RPMI7951 (cell line): ENCODE measurements at places on chromosomes 4 and X. TPM values are rescaled to one million over a fixed set of nuclear protein-coding genes. Genes with fewer than 3 reads are reported as not detected.

The S100P gene
- not detected in 2 replicates for total RNA-seq

DNA sequence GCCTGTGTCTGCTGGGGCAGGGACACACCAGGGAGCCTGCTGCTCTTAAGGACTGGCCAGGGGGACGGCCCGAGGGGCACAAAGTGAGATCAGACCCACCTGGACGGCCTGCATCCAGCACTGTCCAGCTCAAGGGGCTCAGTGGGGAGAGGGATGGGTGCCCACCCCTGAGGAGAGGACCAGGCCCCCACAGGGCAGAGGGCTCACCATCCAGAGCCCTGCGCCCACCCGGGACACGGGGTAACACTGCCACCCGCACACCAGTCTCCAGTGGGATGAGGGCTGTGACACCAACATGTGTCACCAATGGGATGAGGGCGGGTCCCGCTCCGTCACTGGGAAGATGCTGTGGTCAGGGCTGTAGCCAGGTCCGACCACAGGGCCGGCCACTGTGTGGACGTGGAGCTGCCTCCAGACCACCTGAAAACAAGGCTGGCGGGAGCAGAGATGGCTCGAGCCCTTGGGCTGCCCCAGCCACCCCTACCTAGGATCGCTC lies 13.2 kb downstream of the DGKQ start:
- no peak for DNase-seq

DNA sequence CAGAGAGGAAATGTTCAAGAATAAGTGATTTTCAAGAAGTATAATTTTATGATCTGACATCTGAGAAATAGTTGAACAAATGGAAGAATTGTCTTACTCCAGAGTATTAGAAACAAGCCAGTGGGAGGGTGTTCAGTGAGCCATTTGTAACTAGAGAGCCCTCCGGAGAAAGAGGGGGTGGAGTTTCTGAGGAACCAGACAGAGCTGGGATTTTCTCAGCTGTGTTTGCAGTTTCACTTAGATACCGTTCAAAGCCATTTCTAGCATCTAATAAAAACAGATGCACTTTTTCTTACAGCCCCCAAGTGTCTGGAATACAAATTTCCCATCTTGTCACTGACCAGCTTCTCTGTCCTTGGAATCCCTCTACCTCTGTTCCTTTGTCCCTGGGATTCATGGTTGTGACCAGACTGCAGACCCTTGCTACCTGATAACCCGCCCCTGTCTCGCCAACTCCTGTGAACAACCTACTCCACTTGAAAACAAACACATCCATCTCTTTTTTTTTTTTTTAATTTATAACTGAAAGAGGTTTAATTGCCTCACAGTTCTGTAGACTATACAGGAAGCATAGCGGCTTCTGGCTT lies 132.8 kb upstream of the KLF3 start:
- peak; percentile 14 for DNase-seq

GRCh38 chr4:995311-996026 lies 2.3 kb upstream of the SLC26A1 start:
- DNase-seq, result no peak

The STS gene
- 2.1 and 3.5 TPM in 2 replicates for total RNA-seq
